ENCODE measurements at places on chromosomes 12 and 14.

- no peak for DNase-seq
Observed at GRCh38 chr14:35818346-35819115, 7.6 kb upstream of the BRMS1L start.

GRCh38 chr12:116420227-116420880, 138.8 kb upstream of the MAP1LC3B2 start:
- no peak for DNase-seq

DNA sequence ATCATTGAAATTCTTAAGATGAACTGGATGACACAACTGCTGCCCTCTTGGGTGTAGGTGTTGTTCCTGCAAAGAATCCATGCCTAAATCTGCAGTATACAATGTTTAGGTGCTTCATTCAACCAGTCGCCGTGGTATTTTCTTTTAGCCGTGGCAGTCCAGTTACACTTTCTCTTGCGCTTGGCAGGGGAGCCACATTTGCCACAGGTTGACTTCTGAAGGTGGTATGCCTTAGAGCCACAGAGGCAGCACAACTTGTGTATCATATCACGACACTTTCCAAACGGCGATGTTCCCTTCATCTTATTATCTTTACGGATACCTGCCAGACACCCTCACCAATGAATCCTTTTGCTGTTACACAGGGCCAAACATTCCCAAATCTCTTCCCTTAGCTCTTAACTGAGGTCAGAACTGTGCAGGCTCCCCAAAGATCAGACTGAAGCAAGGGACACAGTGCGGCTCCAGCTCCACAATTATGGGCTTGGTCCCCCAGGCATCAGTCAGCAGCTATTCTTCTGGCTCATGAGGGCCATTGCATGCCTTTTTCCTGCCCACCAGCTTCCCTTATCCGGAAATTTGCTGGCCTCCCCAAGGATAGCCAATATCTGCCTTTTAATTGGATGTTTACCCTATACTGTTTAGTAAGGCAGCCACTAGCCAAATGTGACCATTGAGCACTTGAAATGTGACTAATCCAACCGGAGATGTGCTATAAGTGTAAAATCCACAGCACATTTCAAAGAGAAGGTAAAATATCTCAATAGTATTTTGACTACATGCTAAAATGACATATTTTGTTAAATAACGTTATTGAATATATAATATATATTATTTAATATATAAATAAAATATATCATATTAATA, 50.7 kb downstream of the SENP1 start:
- no peak for DNase-seq

DNA sequence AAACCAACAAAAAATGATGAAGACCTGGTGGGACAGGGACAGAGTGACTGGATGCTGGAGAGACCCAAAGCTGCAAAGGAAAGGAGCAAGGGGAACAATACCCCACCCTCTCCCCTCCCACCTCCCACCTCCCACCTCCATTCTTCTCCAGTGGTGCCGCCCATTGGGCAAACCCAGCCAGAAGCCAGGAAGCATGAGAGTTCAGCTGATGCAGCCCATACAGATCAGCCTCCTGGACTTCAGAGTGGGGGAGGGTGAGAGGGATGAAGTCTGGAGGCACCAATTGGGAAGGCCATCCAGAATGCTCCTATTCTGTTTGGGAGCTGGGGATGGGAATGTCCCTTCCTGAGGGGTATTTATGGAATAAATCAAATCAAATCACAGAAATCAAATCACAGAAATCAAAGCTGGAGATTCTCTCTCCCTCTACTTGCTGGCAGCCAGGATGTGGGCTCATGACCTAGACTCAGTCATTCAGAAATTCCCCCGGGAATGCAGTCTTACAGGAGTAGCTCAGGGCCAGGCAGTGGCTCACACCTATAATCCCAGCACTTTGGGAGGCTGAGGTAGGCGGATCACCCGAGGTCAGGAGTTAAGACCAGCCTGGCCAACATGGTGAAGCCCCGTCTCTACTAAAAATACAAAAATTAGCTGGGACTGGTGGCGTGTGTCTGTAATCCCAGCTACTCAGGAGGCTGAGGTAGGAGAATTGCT, 31.1 kb downstream of the IRF2BPL start:
- no peak for DNase-seq

GRCh38 chr12:105955976-105956375, 182.8 kb downstream of the NUAK1 start:
- no peak for DNase-seq

DNA sequence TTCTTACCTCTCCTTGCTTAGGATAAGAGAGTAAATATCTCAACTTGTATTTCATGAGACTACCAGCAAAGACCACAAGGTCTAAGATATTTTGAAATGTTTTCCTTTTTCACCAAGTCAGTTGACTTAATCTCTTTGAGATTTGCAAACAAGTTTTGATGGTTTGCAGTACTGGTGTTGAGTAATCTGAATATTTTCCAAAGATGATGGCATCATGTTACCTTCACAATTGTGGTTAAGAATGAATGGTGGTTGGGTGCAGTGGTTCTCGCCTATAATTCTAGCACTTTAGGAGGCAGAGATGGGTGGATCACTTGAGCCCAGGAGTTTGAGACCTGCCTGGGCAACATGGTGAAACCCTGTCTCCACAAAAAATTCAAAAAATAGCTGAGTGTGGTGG, 225.7 kb downstream of the TMTC2 start:
- no peak for DNase-seq

- DNase-seq, result no peak
Observed at GRCh38 chr14:50020184-50020583, 96.2 kb downstream of the VCPKMT start.

- DNase-seq, result no peak
Observed at GRCh38 chr14:103540821-103541708, 12.1 kb downstream of the TRMT61A start.

- DNase-seq, result no peak
Observed at GRCh38 chr14:77206877-77207389, 25.3 kb downstream of the TMEM63C start.

DNA sequence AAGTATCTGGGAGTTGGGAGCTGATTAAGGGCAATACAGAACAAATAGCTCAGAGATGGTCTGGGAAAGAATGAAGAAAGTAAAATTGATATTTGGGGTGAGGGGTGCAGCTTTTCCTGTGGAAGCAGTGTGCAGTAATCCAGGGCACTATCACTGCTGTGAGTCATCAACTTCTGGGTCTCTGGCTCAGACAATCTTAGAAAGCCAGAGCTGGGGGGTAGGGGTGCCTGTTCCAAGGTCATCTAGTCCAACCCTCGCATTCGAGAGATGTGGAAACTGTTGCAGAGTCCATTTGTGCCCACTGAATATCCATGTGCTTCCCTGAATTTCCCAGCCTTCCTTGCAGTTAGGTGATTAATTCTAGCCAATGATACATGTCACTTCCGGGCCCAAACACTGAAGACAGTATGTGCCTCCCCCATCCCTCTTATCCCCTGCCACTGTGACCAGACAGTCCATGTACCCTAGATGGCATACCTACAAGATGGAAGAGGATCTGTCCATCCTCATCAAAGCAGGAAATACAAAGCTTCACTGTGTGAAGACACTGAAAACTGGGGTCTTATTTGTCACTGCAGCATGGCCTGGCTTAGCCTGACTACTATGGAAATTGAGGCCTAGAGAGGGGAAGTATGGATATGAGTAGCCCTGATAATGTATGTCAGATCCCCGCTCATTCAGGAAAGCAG, 51.9 kb downstream of the ZFP36L1 start:
- DNase-seq, result no peak

- DNase-seq, result no peak
Observed at GRCh38 chr14:32259368-32260013, 56.4 kb upstream of the RNU6-8 start.

DNA sequence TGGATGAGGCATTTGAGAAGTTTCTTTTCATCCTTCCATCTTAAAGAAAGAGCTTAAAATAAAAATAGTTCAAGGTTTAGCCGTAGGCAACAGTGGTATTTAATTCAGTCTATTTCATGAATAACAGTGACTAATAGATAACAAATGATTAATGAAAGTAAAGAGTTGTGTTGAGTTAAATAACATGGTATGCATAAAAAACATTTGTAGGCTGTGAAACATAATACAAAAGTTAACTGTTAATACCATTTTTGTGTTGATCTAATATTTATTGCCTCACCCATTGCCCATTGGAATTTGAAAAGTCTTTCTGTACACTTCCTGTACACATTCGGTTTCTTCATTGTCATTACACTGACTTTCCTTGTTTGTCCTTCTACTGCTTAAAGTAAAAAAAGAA, 108.6 kb upstream of the PDE3A start:
- DNase-seq, result no peak

DNA sequence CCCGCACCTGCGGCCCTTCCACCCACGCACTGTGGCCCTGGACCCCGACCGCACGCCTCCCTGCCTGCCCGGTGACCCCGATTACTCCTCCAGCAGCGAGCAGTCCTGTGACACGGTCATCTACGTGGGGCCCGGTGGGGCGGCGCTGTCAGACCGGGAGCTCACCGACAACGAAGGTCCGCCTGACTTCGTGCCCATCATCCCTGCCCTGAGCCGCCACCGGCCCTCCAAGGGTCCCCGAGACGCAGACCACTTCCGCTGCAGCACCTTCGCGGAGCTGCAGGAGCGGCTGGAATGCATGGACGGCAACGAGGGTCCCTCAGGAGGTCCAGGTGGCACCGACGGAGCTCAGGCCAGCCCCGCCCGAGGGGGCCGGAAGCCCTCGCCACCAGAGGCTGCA, 36.7 kb downstream of the KIF26A start:
- no peak for DNase-seq

DNA sequence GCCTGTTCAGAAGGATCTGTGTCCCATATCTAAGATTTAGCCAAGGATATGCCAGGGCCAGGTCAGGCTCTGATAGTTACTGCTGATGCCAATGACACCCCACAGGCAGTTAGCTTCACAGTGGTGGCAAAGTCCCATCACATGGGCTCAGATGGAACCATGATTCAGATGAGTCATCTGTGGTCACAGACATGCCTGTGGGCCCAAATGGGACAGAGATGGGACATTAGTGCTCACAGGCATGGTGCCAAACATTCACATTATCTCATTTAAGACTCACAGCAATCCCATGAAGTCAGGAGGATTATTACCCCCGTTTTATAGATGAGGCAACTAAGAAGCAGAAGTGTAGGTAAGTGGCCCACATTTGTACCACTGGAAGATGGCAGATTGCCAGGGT, 207.8 kb downstream of the DPF3 start:
- DNase-seq, result no peak

DNA sequence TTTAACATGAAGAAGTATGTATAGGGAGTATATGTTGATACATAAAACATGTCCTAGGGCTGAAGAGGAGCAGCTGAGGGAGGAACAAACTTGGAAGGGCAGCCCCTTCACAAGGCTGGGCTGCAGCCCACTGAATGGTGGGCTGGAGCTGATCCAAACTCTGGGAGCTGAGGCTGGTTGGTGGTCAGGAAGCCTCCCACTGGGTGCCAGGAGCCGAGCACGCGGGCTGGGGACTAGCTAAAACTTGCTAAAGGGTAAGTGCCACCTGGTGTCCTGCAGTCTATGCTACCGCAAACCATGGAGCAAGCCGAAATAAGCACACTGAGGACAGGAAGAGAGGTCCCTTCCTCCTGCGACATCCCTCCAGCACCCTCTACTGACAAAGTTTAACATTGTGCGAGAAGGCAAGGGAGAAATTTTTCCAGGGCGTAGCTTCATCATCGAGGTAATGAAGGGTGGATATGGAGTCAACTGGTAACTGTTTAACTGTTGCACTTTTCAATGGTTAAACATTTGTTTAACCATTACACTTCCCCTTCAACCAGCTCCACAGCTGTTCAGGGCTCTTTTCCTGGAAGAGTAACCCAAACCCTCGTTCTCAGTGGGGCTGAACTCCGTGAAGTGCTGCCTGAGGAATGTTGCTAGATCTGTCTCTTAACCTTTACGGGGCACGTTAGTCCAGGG, 42.2 kb downstream of the EGLN3 start:
- DNase-seq, result no peak

DNA sequence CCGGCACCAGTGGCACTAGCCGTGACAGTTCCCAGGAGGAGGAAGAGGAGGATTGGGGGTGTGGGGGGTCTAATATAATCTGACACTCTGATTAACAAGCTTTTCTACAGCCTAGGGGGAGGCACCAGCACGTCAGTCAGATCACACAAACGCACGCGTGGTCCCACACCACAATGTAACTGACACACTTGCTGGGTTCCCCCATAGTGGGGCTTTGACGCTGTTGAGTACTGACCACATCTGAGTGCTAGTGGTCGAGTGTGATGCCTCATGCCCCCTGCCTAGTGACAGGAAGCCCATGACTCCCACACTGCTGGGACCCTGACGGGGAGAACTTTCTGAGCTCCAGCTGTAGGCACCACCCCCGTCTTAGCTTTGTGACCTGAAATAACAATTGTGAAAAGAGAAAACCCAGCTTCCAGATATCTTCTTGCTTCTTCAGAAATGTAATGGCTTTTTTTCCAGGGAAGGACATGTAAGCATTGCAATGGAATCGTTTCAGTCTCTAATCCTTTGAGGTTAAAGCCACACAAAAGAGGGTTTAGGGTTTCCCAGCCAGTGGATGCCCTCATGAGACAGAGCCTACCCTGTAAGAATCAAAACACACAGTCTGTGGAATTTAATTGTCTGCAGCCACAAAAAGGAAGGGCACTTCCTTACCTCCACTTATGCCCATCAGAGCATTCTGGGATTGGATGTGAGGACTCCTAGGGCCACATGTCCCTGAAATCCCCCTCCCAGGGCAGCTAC, 183.9 kb downstream of the PIWIL1 start:
- DNase-seq, result no peak

DNA sequence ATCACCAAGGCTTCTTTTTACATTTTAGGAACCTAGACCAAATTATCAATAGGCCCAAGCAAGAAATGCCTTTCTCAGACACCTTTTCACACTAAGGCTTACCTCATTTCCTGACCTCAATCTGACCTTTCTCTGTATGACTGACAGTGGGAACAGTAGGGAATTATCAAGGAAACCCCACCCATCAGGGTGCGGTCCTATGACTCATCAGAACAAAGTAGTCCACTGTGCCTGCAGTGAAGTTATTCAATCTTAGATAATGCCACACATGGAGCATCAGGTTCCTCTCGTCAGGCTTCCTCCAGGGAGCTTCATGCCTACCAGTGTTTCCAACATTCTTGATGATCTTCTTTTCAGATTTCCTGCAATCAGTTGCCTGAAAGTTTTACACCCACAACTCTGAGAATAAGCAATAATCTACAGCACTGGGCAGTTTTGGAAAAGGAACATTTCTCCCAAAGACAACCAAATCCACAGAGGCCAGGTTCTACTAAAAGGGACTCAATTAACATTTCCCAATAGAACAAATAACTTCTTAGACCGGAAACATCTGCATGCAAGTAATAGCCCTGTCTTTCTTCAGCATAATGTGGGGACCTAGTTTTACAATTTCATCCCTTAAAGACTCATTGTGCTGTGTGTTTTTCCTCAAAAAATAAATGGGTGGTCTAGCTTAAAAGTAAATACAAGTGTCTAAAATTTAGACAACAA, 35.9 kb upstream of the TMTC2 start:
- DNase-seq, result no peak

DNA sequence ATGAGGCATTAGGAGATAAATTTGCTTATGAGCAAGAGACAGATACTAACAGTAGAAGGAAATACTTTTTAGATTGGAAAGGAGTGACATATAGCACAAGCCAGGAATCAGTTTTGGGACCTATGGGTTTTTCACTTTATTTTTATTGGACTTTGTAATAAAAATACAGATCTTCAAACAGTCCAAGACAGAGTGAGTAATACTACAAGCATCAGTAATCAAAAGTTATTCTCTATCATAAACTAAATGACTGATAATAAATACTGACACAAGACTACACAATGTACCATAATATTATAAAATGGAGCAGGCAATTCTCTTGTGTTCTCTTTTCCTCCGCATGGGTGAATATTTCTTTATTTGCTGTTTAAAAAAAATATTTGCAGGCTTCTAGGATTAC, 85.8 kb downstream of the DERA start:
- no peak for DNase-seq

- no peak for DNase-seq
Observed at GRCh38 chr12:111645433-111645832, 40.3 kb downstream of the BRAP start.

Measured in activated CD8-positive, alpha-beta memory T cell treated with anti-CD3 and anti-CD28 coated beads for 4 hours (primary cell).